ENCODE measurements at places on chromosomes 1 and 21. TPM values are rescaled to one million over a fixed set of nuclear protein-coding genes. Genes with fewer than 3 reads are reported as not detected.

The CD52 gene
- not detected for total RNA-seq

The SYNC gene
- 17.7 TPM for total RNA-seq

The LMNA gene
- total RNA-seq = 730 TPM

The LMO4 gene
- total RNA-seq = 15.1 TPM

The ITSN1 gene
- total RNA-seq = 20.7 TPM

The TMPRSS15 gene
- total RNA-seq = not detected

The CELA3A gene
- total RNA-seq = not detected

The RGS5 gene
- 0.51 TPM for total RNA-seq

The LDLRAD2 gene
- total RNA-seq = 0.15 TPM

The CCDC30 gene
- 0.64 TPM for total RNA-seq

The GBP4 gene
- total RNA-seq = not detected

The OR2L13 gene
- not detected for total RNA-seq

The CHIA gene
- total RNA-seq = not detected

The WNT9A gene
- 8.5 TPM for total RNA-seq

The KRTAP12-2 gene
- total RNA-seq = not detected

The PDZK1IP1 gene
- 9.4 TPM for total RNA-seq

Measured in A549 treated with GW870086 at 1 μM for 4 hours (cell line).